ENCODE measurements at places on chromosomes 5 and 9.

DNA sequence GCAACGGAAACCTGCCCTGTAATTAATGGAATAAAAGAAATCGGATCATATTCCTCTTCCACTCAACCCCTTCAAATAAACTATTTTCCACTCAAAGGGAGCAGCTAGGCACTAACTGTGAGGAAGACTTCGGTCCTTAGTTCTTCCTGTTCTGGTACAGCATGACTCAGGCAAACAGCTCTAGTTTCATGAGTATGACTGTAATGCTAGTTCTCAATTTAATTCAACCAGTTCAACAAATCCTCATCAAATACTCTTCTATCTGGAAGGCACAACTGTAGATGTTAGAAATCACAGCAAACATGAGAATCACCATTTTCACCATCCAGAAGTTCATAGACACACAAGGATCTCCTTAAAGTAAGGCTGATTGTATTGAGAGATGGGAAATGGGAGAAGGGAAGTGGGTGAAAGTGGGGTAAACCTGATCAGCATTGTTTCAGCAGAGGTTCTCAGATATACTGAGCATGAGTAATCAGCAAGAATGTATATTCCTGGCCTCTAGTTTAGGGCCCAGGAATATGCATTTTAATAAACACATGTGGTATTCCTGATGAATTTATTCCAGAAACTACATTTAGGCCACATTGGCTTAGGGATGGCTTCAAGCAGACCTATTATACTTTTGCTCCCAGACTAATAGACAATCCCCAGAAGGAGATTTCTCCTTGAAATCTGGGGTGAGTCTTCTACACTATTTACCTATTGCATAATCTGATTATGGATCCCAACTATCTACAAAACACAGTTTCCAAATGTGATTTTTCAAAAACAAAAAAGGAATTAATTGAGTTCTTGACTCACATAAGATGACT, 141.1 kb upstream of the SLC12A2 start:
- no peak for DNase-seq

- no peak for DNase-seq
These were observed 181.1 kb upstream of the SPEF2 start for GRCh38 chr5:35436400-35437057.

- DNase-seq = no peak
These were observed 102.5 kb upstream of the SH3GL2 start for GRCh38 chr9:17476401-17476800.

DNA sequence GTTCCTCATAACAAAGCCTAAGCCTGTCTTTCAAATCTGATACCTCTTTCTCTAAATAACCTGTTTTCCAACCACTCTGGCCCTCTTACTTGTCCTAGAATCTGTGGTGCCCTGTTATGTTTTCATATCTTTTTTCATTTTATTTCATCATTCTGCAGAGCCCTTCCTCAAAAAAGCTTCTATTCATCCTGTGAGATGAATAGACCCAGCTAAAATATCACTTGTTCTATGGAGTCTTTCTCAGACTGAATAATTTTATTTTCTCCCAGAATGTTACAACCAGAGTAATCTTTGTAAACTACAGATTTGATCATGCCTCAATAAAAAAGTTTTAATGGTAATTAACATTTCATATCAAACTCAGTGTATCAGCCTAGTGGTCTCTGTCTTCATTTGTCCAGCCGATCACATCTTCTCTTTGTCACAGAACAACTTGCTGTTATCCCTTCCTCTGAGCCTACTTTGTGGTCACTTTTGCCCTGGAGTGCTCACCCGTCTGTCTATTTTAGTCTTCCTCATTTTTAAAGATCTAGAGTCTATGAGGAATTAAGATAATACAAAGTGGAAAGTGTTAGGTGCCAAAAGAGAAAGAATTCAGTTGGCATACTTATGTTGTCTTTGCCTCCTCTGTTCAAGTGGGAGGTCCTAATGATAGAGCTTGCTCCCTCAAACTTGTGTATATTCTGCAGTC, 77.8 kb downstream of the ZCCHC7 start:
- DNase-seq = no peak

DNA sequence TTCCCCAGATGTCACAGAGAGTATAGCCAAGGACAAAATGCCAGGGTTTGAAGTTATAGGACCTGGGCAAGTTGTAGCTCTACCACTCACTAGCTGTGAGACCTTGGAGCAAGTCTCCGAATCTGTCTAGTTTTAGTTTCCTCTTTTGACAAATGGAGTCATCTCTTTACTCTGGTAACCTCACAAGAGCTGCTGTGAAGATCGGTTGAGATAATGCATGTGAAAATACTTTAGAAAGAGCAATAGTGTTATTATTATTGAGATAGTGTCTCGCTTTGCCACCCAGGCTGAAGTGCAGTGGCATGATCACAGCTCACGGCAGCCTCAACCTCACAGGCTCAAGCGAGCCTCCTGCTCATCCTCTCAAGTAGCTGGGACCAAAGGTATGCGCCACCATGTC, 117.9 kb upstream of the NR5A1 start:
- no peak for DNase-seq

DNA sequence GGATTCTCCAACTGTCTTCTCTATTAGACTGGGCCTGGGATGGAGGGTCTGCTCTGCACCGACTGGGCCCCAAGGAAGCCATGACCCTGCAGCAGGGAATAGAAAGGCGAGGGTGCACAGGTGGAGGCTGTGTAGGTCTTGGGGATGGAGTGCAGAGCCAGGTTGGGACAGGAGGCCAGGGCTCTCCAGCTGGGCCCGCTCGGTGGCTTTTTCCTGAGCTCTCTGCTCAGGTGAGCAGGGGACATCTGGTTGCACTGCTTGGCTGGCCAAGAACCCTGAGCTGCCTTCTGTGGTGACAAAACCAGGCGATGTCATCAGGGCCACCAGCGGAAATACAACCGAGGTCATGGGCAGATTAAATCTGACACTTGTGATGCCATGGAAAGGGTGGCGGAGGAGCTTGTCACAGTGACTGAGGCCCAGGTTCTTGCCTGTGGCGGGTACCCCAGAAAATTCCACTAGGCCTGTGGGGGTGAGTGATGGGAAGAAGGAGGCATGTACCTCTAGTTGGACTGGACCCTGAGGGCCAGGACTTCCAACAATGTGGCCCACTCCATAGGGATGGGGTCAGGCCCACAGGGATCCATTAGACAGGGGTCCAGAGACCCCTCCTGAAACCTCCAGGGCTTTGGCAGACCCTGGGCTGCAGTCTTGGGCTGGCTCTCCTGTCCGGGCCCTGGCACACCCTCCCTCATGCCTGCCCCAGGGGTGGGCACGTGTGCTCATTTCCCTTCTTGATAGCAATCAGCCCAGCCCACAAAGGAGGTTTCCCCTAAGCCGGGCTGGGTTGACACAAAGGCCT, 4.4 kb upstream of the IL3 start:
- no peak for DNase-seq

DNA sequence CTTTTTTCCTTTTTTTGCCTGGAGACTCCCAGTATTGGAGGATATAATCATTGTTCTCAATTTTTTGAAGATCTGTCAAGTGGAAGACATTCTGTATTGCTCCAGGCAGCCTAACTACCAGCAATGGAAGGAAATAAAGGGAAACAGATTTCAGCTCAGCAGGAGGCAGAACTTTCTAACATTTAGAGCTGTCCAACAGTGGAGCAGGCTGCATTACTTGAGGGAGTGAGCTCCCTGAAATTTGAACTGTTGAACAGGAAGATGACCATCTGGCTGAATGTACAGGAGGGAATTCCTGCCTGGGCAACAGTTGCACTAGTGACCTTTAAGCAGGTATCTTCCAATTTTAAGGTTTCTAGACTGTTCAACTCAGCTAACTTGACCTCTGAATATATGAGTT, 1.1 kb upstream of the GAPVD1 start:
- DNase-seq = peak; percentile 70
